T-cell (primary cell): ENCODE measurements at places on chromosomes 11 and 22. TPM values are rescaled to one million over a fixed set of nuclear protein-coding genes. Genes with fewer than 3 reads are reported as not detected.

CYB5R2 gene
- 0.57 TPM for total RNA-seq

DERL3 gene
- 1.2 TPM for total RNA-seq

TSPAN32 gene
- total RNA-seq = 92.3 TPM

P2RY2 gene
- total RNA-seq = 0.12 TPM

ARHGAP20 gene
- not detected for total RNA-seq

LSP1 gene
- 286 TPM for total RNA-seq

CACNA1I gene
- 16.1 TPM for total RNA-seq

GAL3ST1 gene
- 1.5 TPM for total RNA-seq

CCDC82 gene
- 28.9 TPM for total RNA-seq

NPTXR gene
- total RNA-seq = 4.9 TPM

TMEM191C gene
- total RNA-seq = 2.8 TPM

APOBEC3H gene
- total RNA-seq = 6.1 TPM

OR11H1 gene
- not detected for total RNA-seq

MUC5AC gene
- total RNA-seq = 0.03 TPM

FOLR1 gene
- total RNA-seq = not detected

TESMIN gene
- total RNA-seq = 9.1 TPM

ADM gene
- 0.37 TPM for total RNA-seq

FREY1 gene
- total RNA-seq = 2.6 TPM

OPCML gene
- total RNA-seq = not detected

RASSF10 gene
- not detected for total RNA-seq

XBP1 gene
- 132 TPM for total RNA-seq

MB gene
- total RNA-seq = not detected

MEI1 gene
- 89.2 TPM for total RNA-seq

BIRC3 gene
- total RNA-seq = 114 TPM

XKR3 gene
- not detected for total RNA-seq

BDNF gene
- total RNA-seq = not detected

MS4A6E gene
- total RNA-seq = not detected

CLCF1 gene
- 8.5 TPM for total RNA-seq

RASGRP2 gene
- 723 TPM for total RNA-seq

OR51B5 gene
- total RNA-seq = not detected

HTR3B gene
- not detected for total RNA-seq

NXPE4 gene
- not detected for total RNA-seq

RNF26 gene
- total RNA-seq = 18.4 TPM

RNH1 gene
- 126 TPM for total RNA-seq

APOC3 gene
- not detected for total RNA-seq

VSIG10L2 gene
- not detected for total RNA-seq

OR52I1 gene
- not detected for total RNA-seq

OR5AN1 gene
- total RNA-seq = not detected

OR2AG1 gene
- not detected for total RNA-seq

GRAP2 gene
- total RNA-seq = 199 TPM

RPS6KA4 gene
- total RNA-seq = 20.0 TPM

TRIM48 gene
- not detected for total RNA-seq

PAAF1 gene
- 14.9 TPM for total RNA-seq

PRR5L gene
- 31.3 TPM for total RNA-seq

POTEH gene
- total RNA-seq = not detected

OR8D4 gene
- total RNA-seq = not detected

CSTF3 gene
- total RNA-seq = 24.9 TPM

COMT gene
- total RNA-seq = 36.7 TPM

OR52D1 gene
- not detected for total RNA-seq

EMID1 gene
- total RNA-seq = 0.76 TPM

TMPRSS4 gene
- not detected for total RNA-seq

IGLL5 gene
- total RNA-seq = 2.4 TPM

VWCE gene
- 1.1 TPM for total RNA-seq

NRIP3 gene
- total RNA-seq = 1.0 TPM

MRPL17 gene
- 30.4 TPM for total RNA-seq

OR51B4 gene
- total RNA-seq = not detected

THAP7 gene
- total RNA-seq = 53.9 TPM

SYT13 gene
- 0.20 TPM for total RNA-seq

KRTAP5-3 gene
- total RNA-seq = not detected
